ENCODE measurements at places on chromosomes 11 and 22.

GRCh38 chr22:44057401-44057987 lies 33.4 kb downstream of the PARVB start:
- DNase-seq: no peak

- no peak for DNase-seq
Observed at GRCh38 chr11:15956302-15956701, 400.0 kb downstream of the SOX6 start.

DNA sequence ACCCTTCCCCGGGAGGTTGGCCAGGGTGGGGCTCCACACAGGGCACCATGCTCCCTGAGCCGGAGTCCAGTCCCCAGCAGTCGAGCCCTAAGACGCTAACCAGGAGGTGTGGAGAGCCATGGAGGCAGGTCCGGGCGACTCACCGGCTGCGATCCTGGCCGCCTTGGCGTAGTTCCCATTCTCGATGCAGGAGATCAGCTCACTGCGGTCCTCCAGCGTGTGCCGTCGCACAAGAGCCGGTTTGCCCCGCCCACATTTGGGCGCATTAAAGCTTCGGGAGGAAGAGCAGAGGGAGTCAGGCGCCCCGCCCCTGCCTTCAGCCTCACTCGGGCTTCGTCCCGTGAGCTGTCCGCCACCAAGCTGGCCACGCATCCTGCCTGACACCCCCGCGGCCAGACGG lies 50.8 kb downstream of the BRD1 start:
- no peak for DNase-seq

GRCh38 chr11:9601037-9601875 lies 27.8 kb downstream of the WEE1 start:
- peak; percentile 13 for DNase-seq

- no peak for DNase-seq
Observed at GRCh38 chr11:71329165-71329510, 76.8 kb upstream of the SHANK2 start.

DNA sequence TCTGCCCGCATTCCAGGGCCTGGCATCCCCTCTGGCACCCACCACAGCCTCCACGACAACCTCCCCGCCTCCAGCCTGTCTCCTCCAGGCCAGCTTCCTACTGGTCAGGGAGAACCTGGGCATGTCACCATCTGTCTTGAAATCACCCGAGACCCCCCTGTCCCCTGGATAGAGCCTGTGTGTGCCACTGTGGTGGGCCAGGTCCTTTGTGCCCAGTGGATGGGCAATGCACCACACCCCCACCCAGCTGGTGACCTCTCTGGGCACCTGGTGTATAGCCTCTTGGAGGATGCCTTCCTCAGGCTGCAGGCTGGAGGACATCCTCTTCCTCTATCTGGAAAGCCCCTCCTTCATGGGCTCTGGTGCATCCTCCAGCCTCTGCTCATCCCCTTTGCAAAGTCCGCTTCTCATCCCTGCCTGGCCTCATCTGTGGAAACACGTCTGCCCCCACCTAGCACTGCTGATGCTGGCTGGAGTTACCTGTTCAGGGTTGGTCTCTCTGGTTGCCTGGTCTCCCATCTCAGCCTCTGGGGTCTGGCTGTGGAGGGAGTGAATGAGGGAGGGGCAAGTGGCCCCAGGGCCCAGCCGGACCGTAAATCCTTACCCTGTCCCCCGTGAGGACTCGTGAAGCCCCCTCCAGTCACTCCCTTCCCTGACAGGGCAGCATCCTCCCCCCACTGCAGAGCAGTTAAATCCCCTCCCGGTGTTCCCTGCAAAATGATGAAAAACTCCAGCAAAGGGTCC lies 589.6 kb downstream of the TBC1D22A start:
- DNase-seq: no peak

- no peak for DNase-seq
Observed at GRCh38 chr11:88415495-88415894, 78.0 kb upstream of the CTSC start.

- no peak for DNase-seq
Observed at GRCh38 chr11:104329078-104329665, 165.2 kb upstream of the PDGFD start.

GRCh38 chr11:117547195-117547850 lies 219.7 kb downstream of the CEP164 start:
- DNase-seq: no peak

GRCh38 chr11:94103471-94103870 lies 25.2 kb upstream of the PANX1 start:
- DNase-seq: no peak

GRCh38 chr11:95796501-95796900 lies 6.2 kb downstream of the CEP57 start:
- DNase-seq: no peak

GRCh38 chr11:83326326-83326725 lies 40.2 kb upstream of the CCDC90B start:
- no peak for DNase-seq

- no peak for DNase-seq
Observed at GRCh38 chr22:29641042-29641699, 37.7 kb downstream of the NF2 start.

GRCh38 chr11:65316227-65317024 lies 1.8 kb downstream of the CDC42EP2 start:
- DNase-seq: no peak

GRCh38 chr11:131118247-131118646 lies 202.0 kb upstream of the SNX19 start:
- DNase-seq: no peak

DNA sequence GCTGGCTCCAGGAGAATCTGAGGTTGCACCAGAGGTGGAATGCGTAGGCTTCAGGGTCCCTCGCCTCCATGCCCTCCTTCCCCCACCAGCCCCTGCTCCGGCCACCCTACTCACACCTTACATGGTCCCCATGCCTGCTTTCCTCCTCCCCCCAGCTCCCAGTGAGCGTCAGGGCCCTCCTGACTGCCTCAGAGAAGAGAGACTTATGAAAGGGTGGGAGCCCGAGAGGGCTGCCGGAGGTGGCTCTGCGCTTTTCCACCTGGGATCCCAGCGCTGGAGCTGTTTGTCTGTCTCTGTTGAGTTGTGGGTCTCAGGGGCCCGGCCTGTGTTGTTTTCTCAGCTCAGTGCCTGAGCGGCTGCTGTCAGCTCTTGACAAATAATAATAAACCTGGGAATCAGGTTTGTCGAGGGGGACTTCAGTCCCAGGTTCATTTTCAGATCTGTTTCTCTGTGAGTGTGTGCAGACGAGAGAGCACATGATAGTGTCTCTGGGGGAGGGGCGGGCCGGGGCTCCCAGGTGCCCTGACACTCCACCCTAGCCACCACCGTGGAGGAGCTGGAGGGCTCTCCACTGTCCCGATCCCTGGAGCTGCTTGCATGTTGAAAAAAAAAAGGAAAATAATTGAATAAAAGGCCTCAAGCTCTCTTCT lies 153.7 kb downstream of the FEZ1 start:
- no peak for DNase-seq

- no peak for DNase-seq
Observed at GRCh38 chr11:28526406-28526751, 418.2 kb downstream of the METTL15 start.

DNA sequence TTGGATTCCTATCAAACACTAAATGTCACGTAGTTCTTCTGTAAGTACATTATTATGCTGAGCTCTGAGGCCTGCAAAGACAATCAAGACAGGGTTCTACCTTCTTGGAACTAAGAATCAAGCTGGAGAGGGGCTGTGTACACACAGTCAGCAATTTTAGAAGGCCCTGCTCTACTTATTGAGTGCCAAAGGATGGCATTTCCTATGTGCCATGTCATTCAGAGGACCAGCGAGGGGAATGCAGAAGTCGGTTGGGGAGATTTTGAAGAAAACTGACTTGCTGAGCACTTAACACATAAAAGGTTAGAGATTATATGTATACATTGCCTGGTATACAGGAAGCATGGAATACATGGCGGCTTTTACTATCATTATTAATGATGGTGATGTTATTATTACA lies 5.3 kb downstream of the SLC37A2 start:
- no peak for DNase-seq

DNA sequence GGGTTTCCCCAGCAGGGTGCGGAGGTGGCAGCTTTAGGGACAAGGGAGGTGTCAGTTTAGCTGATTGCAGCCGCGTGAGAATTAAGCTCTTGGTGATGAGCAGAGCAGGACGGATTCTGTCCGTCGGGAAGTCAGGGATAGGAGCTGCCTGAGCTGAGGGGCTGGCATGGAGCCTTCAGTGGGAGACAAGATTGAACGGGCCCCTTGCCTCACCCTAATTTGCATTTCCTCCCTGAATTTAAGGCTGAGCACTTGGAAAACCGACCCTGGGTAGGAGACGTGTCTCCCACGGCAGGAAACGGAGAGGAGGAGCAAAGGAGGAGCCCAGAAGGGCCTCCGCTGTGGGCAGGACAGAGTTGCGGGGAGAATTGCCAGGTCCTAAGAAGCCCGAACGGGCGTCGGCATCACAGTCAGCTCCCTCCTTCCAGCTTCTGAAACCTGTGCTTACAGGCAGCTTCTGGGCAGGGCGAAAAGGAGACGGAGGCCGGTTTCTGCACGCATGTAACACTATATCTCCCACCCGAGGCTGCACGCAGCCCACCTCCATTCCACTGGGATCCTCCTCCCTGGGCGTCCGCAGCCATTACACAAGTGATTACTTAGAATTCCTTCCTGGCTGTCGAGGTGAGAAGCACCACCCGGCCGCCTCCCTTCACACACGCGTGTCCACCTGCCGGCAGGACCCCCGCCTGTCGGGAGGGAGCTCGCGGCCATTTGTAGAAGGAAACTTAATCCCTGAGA lies 345.8 kb downstream of the BRD1 start:
- DNase-seq: no peak

DNA sequence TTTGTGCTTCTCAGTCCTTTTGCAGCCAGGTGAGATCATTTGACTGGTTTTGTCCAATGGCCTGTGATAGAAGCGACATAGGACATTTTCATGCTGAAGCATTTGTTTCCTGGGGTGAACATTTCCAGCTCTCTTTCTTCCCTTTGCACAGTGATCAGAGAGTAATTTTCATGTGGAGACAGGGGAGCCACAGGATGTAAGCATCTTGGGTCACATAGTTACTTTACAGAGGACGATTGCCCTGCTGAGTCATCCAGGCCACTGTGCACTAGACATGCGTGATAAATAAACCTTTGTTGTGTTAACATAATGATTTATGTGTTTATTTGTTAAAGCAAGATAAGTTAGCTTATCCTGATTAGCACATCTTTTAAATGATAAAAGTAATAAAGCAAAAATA lies 263.5 kb upstream of the CCDC179 start:
- no peak for DNase-seq

Measured in activated CD4-positive, alpha-beta T cell treated with anti-CD3 and anti-CD28 coated beads, Interleukin-2, amount 50 U/mL, for 24 hours (primary cell).